Osteocyte (in vitro differentiated cells): ENCODE measurements at places on chromosomes 2 and 18.

GRCh38 chr2:170047331-170048065, 130.4 kb upstream of the MYO3B start:
- DNase-seq, result no peak

GRCh38 chr2:88764850-88765153, 73.3 kb downstream of the RPIA start:
- no peak for DNase-seq

- DNase-seq, result no peak
These were observed 422.3 kb downstream of the ZEB2 start for GRCh38 chr2:144097440-144098225.

DNA sequence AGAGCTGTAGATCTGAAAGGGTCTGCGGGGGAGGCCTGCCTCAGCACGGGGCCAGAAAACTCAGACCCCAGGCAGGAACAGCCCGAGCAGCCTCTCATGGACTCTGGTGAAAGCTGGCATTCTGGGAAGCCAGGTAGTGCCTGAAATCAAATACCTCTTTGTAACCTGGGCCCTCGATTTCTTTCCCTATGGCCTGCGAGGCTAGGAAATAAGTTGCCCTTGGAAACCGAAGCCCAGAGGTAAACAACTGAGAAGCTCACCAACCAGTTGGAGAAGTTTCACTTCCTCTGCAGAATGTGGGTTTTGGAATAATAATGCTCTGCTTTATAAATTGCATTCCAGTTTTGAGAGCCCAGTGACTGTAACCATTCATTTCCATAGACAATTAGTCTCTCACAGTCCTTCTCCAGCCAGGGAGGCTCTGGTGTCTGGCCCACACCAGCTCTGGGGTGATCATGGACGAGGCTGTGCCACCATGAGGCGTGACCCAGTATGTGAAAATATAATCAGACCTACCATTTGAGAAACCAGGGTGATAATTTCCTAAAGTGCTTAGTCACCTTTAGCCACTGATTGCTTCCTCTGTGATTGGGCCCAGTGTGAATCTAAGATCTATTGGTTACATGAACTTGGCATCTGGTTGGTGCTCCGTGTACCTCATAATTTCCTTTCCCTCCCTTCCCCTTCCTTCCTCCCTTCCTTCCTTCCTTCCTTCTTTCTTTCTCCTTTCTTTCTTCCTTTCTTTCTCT, 133.1 kb upstream of the PELI1 start:
- no peak for DNase-seq

GRCh38 chr18:67766930-67767329, 250.4 kb upstream of the DSEL start:
- DNase-seq, result no peak

DNA sequence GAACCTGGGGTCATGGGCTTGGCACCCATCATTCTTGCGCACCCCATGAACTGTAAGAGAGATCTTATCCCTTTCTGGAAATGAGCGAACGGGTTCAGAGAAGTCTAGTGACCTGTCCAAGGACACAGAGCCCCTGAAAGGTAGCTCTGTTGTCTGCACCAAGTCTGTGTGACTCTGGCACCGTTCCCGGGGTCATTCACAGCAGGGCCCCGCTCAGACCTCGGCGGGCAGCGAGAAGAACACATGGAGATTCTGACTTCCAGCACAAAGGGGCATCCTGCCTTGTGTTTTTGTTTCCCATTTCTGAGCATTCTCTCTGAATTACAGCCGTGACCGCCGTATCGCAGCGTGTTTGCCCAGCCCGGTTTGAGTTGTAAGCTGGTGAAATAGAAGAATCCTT, 231.7 kb downstream of the KLHL29 start:
- DNase-seq, result no peak

DNA sequence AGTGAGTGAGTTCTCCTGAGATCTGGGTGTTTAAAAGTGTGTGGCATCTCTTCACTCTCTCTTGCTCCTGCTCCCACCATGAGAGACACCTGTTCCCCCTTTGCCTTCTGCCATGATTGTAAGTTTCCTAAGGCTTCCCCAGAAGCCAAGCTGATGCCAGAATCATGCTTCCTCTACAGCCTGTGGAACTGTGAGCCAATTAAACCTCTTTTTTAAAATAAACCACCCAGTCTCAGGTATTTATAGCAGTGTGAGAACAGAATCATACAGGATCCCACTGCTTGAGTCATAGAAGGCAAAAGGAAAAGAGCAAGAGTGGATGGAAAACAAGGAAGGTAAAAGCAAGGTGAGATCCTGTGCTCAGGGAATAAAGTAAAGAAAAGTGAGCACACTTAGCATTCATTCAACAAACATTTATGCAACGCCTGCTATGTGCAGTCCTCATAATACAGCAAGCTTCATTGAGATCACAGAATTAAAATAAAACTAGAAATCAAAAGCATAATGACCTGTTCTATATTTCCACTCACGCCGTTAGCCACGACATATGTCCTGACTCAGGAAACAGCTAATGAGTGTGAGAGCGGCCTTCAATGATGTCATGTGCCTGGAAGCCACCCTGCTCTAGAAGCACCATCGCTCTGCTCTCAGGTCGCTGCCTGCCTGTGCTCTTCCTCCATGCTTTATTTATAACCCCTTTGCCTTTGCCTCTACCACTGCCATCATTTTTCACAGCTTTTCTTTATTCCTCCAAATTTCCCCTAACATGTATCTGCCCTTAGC, 11.3 kb upstream of the COPS8 start:
- no peak for DNase-seq

DNA sequence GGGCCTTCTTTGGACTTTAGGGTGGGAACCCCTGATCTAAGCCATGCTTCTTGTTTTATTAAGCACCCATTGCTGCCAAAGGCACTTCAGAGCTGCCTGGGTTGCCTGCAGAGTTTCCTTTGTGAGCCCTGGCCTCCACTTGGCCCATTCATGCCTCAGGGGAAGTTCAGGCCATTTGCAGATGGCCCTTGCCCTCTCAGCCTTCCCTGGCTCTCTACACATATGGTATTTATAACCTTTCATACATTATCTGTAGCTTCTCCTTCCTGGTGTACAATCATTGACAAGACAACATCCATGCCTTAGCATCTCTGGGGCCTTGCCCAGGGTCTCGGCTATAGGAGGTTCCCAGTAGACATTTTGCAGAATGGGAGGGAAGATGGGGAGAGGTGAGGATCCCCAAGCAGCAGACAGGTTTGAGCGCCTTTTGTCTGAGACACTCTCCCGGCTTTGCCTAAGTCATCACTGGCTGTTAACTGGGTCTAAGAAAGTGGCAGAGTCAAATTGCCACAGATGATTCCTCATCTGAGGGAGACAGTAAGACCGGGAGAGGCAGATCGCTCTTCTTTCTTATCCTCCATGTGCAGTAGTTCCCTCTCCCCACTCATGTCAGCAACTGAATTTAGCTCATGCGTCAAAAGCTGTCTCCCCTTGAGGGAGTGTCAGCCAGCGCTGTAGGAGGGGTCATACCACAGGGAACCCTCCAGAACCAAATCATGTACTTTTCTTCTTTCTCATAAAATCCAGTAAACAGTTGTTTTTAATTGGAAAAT, 2.7 kb downstream of the EHD3 start:
- peak; percentile 40 for DNase-seq

DNA sequence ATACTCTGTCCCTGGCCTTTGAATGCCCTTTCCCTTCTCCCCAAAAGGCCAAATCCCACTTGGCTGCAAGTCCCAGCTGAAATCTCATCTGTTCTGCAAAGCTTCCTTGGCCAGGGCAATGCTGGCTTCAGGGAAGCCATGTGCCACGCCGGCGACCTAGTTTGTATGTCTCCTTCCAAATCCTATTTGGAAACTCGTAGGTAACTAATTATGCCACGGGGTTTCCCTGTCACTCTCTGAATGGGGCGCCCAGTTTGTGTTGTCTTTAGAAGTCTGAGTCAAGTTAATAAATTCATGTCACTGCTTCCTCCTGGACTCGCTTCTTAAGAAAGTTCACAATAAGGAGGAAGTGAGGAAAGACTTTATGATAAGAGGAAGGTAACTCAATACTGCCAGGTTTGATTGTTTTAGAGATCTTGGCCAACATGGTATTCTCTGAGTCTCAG, 19.1 kb downstream of the FHL2 start:
- DNase-seq, result no peak

DNA sequence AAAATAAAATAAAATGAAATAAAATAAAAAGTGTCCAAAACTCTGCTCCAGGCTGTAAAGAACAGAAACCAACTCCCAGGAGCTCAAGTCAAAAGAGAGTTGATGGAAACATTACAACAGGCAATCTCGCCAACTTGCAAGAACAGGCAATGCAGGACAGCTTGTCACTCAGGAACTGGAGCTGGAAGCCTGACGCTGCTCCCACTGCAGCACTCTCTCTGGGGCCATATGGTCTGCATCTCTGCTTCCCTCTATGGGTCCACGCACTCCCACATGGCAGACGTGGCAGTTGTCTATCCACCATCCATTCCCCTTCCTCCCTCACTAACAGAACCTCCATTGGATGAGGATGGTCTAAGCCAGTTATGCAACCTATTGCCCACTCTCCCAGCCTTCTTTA, 23.3 kb upstream of the ARPC2 start:
- no peak for DNase-seq

- no peak for DNase-seq
These were observed 1.1 kb downstream of the BIN1 start for GRCh38 chr2:127105656-127106456.

DNA sequence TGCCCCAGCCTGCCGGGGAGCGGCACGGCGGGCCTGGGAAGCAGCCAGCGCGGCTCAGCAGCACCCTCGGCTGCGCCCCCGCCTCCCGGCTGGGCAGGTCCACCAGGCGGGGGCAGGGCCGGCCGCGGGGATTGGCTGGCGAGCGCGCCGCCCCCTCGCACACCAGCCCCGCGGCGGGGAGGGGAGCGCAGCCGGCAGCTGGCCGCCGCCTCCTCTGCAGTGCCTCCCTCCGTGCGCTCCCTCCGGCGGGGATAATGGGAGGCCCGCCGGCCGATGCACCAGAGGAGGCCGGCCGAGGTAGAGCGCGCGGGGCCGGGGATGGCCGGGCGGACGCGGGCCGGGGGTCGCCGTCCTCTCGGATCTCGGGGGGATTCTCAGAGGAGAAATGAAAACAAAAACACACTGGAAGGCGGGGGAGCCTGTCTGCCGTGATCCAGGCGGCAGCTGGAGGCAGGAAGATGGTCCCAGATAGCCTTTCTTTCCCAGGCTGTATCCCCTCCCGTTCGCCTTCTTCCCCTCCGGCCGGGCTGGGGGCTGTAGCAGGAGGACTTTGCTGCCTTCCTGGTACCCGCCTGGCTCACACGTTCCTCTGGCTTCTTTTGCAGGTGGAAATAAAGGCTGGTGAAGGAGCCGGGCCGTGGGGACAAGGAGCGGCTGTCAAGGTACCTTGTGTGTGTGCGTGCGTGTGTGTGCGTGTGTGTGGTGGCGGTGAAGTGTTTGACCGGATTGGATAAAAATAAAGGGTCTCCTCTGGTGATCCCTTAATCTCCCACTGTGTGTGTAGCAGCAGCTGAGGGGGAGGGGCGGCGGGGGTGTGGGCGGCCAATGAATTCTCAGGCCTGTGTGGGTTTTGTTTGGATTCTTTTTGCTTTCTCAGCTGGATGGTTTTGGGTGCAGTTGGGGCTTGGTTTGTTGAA, 18.1 kb downstream of the TET3 start:
- DNase-seq, result peak; percentile 95

GRCh38 chr2:224646242-224646846, 61.2 kb upstream of the CUL3 start:
- DNase-seq, result no peak

GRCh38 chr2:158965641-158966040, 2.8 kb upstream of the TANC1 start:
- no peak for DNase-seq

GRCh38 chr2:77398970-77399600, 123.1 kb downstream of the LRRTM4 start:
- no peak for DNase-seq

DNA sequence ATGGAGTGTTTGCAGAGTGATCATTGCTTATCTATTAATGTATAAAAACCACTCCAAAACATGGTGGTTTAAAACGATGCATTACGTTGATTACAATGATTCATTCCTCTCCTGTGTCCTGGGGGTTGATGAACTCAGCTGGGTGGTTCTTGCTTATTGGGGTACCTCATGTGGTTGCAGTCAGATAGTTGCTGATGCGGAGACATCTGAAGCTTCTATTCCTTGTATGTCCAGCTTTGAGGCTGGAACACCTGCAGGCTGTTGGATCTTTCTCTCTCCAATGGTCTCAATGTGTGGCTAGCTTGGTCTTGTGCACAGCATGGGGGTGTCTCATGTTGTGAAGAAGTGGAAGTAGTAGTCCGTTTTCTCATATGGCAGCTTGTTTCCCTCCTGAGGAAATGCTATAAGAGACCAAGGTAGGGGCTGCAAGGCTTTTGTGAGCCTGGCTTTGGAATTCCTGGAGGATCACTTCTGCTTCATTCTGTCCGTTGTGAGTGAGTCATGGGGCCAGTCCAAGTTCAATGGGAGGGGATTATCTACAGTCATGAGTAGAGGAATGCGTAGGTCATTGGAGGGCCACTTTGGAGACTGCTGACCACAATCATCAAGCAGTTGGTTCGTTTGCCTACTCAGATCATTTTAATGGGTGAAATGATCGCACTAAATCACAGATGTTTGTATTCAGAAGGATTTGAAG, 601.0 kb downstream of the SLC4A3 start:
- DNase-seq, result no peak

DNA sequence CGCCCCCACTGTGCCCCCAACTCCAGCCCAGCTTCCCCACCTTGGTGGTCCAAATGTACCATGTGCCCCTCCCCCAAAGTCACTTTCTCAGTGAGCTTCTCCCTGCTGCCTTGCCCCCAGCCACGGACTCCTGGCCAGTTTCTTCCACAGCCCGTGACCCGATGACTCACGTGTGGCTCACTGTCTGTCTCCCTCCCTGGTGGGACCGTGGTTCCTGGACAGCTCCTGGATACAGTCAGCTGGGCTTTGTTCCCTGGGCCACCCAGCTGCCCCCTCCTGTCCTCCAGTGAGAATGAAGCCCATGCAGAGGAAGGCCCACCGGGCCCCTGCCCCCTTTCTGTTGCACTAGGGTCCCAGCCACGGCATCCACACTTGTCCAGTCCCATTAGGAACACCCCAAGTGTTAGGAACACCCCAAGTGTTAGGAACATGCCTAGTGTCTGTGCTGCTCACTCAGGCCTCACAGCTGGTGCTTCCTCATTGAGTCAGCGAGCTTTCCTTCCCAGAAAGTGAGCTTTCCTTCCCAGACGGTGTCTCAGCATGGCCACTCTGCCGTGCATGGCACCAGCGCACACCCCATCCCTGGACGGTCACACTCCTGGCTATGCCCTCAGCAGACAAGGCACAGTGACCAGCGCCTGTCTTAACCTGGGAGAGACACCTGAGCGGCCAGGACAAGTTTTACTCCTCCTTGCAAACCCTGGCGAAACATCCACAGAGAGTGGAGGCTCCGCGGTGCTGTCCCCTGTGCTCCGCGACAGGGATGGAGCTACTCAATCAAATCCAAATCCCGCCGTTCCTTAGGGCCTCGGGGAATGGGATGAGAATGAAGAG, 44.8 kb upstream of the CTDP1 start:
- DNase-seq, result peak; percentile 76

DNA sequence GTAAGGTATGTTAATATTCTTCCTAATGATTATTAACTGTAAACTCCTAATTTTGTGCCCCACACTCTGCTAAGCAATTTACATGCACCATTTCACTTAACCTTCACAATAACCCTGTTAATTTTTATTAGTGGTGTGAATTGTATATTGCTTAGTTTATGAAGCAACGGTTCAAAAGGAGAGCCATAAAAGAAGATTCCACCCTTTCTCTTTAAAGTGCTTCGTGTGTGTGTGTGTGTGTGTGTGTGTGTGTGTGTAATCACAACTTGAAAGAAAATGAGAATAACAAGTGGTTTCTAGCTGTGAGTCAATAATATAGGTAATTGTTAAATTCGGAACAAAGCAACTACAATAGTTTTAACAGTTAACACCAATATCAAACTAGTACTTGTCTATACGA, 60.6 kb downstream of the CCNT2 start:
- DNase-seq, result no peak
